OCI-LY7 (cell line): ENCODE measurements at places on chromosomes 5 and 9.
A peak's percentile ranks its signal among the peaks of the same experiment; 100 is the strongest.

- DNase-seq, result no peak
Measured at GRCh38 chr5:151454166-151454565, 6.8 kb downstream of the SLC36A1 start.

- no peak for DNase-seq
Measured at GRCh38 chr5:74261866-74262265, 378.7 kb downstream of the ENC1 start.

DNA sequence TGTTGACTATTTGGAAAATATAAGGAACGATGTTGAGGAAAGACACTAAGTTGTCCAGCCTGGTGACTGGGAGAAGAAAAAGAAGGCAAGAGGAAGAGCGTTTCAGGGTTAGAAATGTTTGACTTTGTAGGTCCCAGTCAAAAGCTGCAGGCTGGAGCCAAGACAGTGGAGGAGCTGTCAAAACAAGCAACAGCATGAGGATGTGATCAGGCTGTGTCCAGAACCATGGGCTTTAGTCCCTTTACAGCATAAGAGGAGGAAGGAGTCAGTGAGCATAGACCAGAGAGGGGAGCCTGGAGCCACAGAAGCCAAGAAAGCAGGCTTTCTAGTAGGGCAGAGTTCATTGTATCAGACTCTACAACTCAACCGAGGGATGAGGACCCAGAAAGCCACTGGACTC, 658.5 kb downstream of the BNC2 start:
- no peak for DNase-seq

DNA sequence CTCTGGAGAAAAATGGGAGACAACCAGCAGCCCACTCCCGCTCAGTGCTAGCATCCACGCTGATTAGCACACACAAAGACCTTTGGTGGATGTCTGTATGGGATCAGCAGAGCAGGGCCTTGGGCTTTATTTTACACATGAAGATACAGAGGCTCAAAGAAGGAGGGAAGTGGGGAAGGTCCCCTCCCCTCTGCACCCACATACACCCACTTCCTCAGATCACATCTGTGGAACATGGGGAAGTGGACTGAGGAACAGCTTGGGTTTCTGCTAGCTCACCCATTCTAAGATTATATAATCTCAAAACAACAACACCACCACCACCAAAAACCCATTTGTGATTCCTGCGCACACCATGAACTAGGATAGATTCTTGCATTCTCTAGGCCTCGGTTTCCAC, 14.0 kb downstream of the GGTA1 start:
- no peak for DNase-seq

DNA sequence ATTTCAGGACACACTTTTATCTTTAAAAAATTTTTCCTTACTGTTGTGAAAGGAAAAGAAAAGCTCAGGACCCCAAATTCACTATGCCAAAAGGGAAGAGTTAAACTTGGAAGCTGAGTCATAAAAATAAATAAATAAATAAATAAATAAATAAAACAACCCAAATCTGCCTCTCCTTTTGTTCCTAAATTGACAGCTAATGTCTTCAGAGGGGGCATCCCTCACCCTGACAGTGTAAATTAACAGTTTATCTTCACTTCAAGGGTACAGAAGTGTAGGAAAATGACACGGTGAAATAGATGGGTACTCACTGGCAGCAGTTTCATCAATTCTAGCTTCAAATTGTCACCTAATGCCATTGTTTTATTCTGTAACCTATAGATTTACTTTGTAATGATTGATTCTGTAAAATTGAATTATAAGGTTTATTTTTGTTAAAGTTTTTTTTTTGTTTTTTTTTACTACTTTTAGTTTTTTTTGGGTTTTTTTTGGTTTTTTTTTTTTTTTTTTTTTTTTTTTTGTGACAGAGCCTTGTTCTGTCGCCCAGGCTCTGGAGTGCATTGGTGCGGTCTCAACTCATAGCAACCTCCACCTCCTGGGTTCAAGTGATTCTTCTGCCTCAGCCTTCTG, 18.5 kb upstream of the ANXA1 start:
- DNase-seq, result peak; percentile 2

DNA sequence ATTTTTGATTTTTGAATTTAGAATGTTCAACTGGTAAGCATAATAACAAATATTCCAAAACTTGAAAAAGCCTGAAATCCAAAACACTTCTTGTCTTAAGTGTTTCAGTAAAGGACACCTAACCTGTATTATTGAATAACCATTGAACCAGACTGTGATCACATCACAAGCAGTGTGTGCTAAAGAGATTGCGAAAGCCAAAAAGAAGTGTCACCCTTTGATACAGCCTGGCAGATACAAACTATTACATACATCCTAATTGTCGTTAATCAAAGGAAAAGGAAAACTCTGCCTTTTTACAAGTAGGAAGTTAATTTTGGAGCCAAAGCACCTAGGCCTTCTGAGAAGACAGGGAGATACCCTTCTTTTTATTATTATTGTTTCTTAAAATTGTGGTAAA, 8.4 kb upstream of the FAM120AOS start:
- no peak for DNase-seq

GRCh38 chr9:136761545-136761981, 2.8 kb downstream of the LCN15 start:
- no peak for DNase-seq

- no peak for DNase-seq
Measured at GRCh38 chr5:38535248-38535750, 21.1 kb downstream of the LIFR start.

DNA sequence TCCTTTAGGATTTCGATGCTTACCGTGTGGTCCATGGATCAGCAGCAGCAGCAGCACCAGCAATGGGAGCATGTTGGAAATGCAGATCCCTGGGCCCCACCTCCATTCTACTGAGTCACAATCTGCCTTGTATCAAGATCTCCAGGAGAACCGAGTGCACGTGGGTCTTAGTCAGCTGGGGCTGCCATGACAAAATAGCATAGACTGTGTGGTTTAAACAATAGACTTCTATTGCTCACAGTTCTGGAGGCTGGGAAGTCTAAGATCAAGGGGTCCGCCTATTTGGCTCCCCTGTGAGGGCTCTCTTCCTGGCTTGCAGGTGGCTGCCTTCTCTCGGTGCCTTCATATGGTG, 1.3 kb upstream of the PROP1 start:
- DNase-seq, result no peak

DNA sequence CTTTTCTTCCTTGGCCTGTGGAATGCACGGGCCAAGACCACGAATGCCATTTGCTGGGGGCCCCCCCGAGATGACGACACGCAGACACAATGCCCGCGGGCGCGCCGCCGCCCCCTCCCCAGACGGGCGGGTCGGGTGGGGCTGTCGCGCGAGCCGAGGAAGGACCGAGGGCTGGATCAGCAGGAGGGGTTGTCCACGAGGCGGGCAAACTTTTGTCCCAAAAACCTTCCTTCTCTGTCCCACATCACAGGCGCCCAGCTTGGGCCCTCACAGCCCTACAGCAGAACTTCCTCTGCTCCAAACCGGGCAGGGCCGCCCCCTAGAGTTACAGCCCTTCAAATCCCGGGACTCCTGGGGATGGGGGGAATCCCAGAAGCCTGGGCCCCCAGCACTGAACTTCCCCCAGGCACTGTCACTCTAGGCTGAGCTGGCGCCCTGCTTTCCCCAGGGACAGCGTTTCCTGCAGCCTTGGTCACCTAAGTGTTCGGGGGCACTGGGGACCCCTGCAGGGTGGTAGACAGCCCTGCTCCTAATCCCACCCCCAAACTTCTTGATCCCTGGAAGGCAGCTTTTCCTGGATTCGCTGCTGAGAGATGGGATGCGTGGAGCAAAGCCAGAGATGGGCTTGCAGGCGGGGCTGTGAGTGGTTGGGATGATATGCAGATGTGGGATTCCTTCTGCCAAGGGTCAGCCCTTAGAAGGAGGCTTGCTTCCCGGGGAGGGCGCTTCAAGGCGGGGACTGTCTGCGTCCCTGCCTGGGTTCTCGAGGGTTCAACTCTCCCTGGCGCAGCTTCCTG, 980 bp downstream of the COL5A1 start:
- DNase-seq, result no peak

- peak; percentile 98 for DNase-seq
Measured at GRCh38 chr5:139403787-139404483, at the start of gene SPATA24. TSS of gene SPATA24 (minus strand) at chr5:139404089. CDS start at chr5:139404060, 29 bp downstream.

- DNase-seq, result no peak
Measured at GRCh38 chr5:395156-395920, 47.6 kb upstream of the EXOC3 start.

DNA sequence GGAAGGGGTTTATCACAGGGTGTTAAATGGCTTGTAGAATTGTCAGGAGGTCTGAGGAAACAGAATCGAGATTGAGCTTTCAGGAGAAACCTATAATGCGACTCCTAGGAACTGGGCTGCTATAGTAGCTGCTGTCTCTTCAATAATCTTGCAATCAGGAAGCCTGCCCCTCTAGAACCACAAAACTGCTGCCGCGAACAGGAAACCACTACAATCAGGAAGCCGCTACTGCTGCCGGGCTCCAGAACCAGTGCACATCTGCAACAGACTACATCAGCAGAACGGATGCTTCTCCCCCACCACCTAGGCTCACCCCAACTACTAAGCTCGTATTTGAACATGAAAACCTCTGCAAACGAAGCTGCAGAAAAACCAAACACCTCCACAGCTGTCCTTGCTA, 31.6 kb downstream of the TNFSF8 start:
- DNase-seq, result peak; percentile 90

GRCh38 chr9:93129691-93130500, 4.2 kb downstream of the NINJ1 start:
- DNase-seq, result no peak
